Left ventricle myocardium inferior (tissue), 1 donor: ENCODE measurements at places on chromosomes 11 and 22.

GRCh38 chr11:64126796-64127195, 39.1 kb downstream of the MACROD1 start:
- DNase-seq, result no peak

- no peak for DNase-seq
Observed at GRCh38 chr22:26592421-26592891, 2.5 kb upstream of the TPST2 start.

GRCh38 chr11:67177399-67178281, 58.6 kb downstream of the KDM2A start:
- no peak for DNase-seq

GRCh38 chr11:1297576-1298473, 11.6 kb downstream of the TOLLIP start:
- no peak for DNase-seq

DNA sequence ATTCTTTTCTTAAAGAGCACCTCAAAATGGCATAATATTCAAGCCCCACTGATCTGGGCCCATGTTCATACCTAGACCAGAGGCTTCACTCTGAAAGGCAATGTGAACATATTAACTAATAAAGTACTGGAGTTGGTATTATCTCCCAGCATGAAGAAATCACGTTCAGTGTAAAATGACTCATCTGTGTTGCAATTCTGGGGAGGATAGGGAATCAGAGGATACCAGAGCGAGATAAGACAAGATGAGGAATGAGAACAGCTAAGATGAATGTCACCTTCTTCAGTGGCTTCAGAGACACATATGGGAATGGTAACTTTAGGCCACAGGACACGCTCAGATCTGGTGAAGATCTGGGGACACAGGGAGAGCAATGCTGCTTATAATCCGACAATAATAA, 121.1 kb downstream of the NTM start:
- no peak for DNase-seq

- DNase-seq, result no peak
Observed at GRCh38 chr22:44660051-44660830, 41.8 kb upstream of the PRR5 start.

- no peak for DNase-seq
Observed at GRCh38 chr11:132992838-132993631, 539.3 kb downstream of the OPCML start.
